ENCODE measurements at places on chromosomes 5 and 9.

- no peak for DNase-seq
Observed at GRCh38 chr9:7770111-7770510, 29.5 kb downstream of the DMAC1 start.

GRCh38 chr5:173781432-173781815 is 106.7 kb upstream of the CPEB4 start:
- no peak for DNase-seq

- peak; percentile 30 for DNase-seq
Observed at GRCh38 chr5:181112476-181112875, 18.5 kb downstream of the OR2V1 start.

GRCh38 chr9:112858625-112859147 is 32.0 kb downstream of the SLC46A2 start:
- no peak for DNase-seq

DNA sequence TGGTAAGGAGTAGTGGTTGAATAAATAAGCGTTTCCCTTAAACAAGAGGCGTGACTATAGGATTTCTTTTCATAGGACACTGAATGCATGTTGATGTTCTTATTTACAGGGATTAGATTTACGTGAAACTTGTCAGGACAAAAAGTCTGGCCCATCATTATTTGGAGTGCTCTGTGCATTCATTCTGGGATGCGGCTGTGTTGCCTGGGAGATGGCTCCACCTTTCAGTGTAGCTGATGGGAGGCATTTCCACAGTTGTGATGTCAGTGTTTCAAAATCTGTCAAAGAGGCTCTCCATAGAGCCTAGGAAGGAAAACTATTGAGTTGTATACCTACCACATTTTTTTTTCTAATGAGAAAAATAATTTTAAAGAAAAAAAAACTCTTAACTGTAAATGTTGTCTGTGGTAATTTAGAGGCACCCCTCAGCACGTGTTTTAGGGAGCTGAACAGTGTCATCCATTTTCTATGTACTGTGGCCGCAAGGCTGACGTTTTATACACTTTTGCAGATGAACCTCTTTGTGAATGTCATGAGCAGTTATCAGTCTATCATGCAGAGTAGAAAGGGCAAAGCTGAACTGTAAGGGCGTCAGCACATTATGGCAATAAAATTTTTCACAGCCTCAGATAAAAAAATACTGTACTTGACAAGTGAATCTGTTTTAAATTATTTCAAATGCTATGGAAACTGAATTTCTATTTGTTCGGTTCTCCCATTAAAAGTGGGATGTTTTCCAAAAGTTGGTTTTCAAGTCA is 202.7 kb downstream of the PBX3 start:
- DNase-seq, result no peak

DNA sequence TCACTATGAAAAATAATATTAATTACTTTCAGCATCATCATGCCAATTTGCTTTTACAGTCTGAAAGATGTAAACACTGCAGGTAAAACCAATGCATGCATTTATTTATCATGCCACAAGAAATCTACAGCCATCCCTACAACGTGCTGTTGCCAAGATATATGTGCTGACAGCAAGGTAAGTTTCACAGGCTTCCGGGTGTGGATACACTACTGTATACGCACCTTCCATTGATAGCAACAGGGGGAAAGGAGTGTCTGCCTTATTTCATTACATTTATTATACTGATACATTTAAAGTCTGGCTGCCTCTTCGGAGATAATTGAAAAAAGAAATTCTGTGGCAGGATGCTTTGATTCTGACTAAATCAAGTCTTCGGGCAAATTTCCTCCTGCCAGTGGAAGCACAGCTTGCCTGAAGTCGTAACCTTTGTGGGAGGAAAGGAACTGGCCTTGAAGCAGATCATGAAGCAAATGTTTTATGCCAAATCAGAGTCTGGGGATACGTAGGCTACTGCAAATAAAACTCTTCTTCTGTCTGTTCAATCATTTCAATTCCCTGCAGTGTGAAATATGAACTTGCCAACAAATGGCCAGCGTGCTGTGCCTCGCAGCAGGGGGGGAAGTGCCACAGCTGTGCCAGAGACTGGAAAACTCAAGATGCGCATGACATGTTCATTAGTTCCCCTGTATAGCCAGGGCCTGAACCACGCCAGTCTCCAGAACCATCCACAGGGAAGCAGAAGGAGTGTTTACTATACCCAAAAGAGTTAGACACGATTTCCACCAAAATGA is 268.1 kb downstream of the EFNA5 start:
- DNase-seq, result no peak

DNA sequence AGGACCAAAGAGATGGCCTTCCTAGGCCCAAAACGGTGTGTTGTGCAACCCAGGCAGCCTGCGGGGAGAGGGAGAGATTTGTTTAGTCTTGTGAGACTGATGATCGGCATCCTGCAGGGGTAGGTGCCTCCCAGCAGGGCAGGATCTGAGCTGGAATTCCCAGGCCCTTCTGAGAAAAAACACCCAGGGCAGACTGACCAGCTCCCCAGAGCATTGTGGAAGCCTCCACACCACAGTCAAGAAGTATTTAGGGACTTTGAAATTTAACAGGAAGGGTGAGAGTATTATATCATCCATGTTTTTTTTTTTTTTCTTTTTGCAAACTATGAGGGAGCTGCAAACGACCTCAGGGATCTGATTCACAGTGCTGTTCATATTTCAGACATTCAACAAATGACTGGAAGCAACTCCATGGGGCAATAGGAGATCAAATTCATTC is 104.5 kb upstream of the LHFPL2 start:
- DNase-seq, result no peak

GRCh38 chr9:122209451-122209850 is 19.3 kb downstream of the LHX6 start:
- no peak for DNase-seq

DNA sequence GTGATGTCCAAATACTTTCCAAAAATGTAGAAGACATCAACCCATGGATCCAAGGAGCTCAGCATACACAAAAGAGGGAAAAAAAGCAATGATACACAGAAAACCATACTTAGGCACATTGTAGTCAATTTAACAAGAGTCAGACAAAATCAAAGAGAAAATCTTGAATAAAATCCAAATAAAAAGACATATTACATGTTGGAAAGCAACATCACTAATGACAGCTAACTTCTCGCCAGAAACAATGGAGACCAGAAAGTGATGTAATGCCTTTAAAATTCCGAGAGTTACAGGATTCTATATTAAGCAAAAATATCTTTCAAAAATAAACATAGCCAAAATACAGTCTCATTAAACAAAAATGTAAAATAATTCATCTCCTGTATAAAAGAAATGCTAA is 79.8 kb upstream of the SLCO4C1 start:
- no peak for DNase-seq

DNA sequence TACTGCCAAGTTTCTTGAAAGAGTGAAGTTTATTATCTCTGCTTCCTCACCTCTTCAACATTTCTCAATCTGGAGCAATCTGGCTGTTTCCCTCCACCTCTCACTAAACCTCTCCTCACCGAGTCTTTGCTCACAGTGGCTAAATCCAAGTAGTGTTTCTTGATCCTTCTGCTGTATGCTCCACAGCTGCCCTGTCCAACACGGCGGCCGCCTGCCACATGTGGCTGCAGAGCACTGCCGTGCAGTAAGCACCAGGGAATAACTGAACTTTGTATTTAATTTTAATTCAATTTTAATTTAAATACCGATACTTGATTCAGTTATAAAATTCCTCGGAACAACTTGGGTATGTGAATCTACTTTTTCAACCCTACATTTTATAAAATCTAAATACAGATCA is 80.2 kb downstream of the FANCC start:
- DNase-seq, result no peak

DNA sequence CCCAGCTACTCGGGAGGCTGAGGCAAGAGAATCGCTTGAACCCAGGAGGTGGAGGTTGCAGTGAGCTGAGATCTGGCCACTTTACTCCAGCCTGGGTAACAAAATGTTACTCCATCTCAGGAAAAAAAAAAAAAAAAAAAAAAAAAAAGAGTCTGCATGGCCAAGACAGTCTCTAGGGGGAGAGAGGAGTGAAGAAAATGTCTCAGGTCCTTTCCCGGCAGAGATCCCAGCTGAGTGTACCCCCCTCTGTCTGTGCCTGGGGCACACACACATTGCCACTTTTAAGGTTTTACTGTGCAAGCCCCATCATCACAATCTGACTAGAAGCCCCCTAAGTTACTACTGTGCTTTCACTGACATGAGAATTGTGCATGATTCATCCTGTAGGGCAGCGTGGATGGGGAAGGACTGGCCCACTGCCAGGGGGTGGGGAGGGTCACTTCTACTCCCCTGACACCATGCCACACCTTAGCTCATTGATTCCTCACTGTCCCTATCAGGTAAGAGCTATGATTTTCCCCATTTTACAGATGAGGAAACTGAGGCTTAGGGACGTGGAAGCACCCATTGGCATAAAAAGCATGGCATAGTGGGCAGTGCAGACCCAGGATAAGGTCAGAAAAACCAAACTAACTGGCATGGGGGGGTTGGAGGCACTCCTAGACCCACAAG is 102.3 kb upstream of the LARP1 start:
- DNase-seq, result no peak

DNA sequence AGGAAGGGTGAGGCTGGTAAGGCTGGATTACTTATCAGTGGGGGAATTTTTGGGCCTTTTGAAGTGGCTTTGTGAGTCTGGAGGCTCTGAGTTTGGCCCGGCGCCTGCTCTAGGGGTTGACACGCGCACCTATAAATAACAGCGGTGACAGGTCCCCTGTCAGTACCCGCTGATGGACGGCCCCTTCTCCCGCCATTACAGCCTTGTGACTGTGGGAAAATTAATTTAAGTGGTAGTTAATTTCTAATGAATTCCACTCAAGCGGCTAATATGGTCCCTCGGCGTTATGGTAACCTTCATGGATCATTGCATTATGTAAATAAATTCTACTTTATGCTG is 16.5 kb downstream of the MRPL36 start:
- DNase-seq, result peak; percentile 33

- DNase-seq, result no peak
Observed at GRCh38 chr9:123678878-123679329, 251.0 kb downstream of the DENND1A start.

DNA sequence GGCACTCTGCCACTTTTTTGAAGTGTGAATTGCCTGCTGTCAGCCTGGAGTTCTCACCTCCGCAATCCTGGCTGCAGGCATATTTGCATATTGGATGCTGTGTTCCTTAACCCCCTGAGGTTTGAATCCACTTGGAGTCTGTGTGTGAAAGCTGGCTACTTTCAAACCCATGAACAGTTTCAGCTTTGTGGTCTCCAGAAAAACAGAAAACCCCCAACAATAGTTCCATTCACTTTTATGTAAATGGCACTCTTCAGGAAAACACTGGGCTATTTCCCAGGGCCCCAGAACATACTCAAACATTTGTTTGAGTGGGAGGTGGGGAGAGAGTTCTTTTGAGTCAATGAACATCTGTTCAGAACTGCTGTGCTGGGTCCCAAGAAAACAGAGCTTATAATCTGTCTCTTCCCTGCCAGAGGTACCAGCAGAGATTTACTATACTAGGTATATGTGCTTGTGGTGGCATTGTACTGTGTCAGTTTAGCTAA is 5.0 kb downstream of the NUDT2 start:
- DNase-seq, result no peak

DNA sequence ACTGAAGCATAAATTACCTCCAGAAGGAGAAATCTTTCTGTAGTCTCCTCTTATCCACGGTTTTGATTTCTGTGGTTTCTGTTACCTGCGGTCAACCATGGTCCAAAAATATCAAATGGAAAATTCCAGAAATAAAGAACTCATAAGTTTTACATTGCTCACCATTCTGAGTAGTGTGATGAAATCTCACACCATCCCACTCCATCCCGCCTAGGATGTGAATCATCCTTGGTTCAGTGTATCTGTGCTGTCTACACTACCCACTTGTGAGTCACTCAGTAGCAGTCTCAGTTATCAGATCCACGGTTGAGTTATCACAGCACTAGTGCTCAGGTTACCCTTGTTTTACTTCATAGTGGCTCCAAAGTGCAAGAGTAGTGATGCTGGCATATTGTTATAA is 371.2 kb downstream of the NFIB start:
- DNase-seq, result no peak

GRCh38 chr9:131673068-131673467 is 66.8 kb downstream of the RAPGEF1 start:
- no peak for DNase-seq

DNA sequence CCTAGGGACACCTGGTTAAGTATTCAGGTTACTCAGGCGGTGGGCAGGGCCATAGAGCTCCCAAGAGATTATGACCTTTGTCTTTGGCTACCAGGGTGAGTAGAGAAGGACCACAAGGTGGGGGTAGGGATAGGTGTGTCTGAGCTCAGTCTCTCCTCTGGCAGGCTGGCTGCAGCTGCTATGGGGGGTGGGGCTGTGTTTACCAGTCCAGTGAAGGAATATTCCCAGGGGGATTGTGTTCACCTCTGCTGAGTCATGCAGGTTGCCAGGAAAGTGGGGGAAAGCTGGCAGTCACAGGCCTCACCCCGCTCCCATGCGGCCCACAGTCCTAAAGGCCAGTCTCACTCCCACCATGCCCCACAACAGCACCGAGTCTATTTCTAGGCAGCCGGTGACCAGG is 53.6 kb upstream of the POU5F2 start:
- DNase-seq, result no peak

DNA sequence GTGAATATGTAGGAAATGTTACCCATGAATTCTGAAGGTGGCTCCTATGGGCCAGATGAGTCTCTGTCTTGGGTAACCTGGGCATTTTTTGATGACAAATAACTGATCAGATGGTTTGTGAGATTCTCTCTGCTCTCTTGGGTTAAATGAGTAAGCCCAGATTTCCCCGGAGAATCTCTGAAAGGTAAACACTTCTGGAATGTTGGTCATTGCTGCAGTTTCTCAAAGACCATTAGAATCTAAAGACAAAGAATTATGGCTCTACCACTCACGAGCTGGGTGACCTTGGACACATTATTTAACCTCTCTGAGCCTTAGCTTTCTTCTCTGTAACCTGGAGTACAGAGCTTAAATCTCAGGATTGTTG is 191.2 kb downstream of the DAB2IP start:
- DNase-seq, result no peak

GRCh38 chr5:149802008-149802680 is 72.0 kb downstream of the PPARGC1B start:
- no peak for DNase-seq

- no peak for DNase-seq
Observed at GRCh38 chr5:91373006-91373405, 10.1 kb downstream of the ARRDC3 start.

DNA sequence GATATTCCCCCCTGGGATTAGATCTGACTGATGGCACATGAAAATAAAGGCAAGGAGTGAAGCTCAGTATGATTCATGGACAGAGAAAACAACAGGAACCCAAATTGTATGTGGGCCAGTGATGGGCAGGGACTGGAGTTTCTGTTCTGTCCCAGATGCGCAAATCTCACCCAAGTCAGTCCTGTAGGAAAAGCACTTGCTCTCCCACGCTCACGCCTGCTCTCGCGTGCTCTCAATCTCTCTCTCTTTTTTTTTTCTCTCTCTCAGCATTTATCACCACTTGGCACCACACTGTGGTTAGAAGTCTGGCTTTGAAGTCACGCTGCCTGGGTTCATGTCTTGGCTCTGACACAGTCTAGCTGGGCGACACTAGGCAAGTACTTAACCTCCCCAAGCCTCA is 106.5 kb upstream of the LRRTM2 start:
- DNase-seq, result no peak

GRCh38 chr5:82066791-82067190 is 95.0 kb downstream of the ATG10 start:
- DNase-seq, result no peak

GRCh38 chr5:66616520-66617225 is 20.5 kb downstream of the MAST4 start:
- DNase-seq, result no peak

GRCh38 chr9:86322973-86323644 is 31.1 kb downstream of the TUT7 start:
- DNase-seq, result no peak

- DNase-seq, result peak; percentile 81
Observed at GRCh38 chr9:121289026-121289771, 21.2 kb downstream of the GSN start.

All from sciatic nerve (tissue), 2 donors.